CMK (cell line): ENCODE measurements at places on chromosomes 6 and 20.

GRCh38 chr6:52161689-52162438 is 24.3 kb upstream of the IL17A start:
- DNase-seq: no peak

GRCh38 chr20:54459279-54459678 is 16.1 kb upstream of the DOK5 start:
- no peak for DNase-seq

DNA sequence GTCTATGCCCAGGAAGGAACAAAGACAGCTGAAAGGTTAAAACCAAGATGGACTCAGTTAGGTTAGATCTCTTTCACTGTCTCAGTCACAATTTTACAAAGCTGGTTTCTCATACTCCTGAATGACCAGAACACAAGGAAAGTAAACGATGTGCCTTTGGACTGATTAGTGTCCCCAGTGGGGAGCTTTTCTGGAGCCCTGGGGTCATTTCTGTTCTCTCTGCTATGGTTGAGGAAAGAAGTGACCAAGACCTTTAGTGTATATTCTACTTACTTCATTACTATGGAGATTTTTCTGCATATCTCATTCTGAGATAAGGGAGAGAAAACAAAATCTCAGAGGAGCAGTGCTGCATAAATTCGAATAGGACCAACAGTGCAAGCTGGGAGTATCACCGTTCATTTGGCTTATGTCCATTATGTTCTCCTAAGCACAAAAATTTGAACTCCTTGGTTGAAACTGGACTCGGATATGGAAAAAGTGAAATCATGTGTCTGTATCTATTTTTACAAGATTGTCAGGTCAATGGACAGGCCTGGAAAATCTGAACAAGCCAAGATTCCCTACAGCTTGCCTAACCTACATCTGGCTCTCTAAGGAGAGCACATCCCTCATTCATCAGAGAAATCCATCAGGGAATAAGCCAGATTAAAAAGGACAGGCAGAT is 34.4 kb upstream of the ENPP1 start:
- no peak for DNase-seq

DNA sequence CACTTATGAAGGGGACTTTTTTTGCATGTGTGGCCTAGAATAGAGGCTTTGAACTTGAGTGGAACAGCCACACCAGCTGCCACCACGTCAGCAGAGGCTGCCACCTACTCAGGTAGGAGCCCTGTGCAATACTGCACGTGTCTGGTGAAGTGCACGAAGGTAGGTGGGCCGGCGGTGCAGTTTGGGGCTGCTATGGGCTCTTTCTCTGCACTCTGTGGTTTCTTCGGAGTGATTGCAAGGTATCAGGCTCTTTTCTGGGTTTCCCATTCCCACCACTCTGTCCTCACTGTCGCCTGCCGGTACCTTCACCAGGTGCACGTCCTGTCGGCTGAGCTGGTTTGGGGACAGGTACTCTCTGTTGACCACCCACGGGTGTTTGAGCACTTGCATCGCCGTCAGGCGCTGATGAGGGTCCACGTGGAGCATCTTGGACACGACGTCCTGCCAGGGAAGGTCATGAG is 30.8 kb upstream of the MPC1 start:
- DNase-seq: no peak

GRCh38 chr6:9412951-9413559 is 977.7 kb upstream of the SLC35B3 start:
- no peak for DNase-seq

- DNase-seq: no peak
These were observed 102.4 kb downstream of the IMPG1 start for GRCh38 chr6:75970093-75970492.

GRCh38 chr6:157831424-157832249 is 8.6 kb downstream of the SNX9 start:
- no peak for DNase-seq

GRCh38 chr6:87066449-87067333 is 28.2 kb downstream of the CGA start:
- no peak for DNase-seq

GRCh38 chr6:3617192-3617631 is 134.3 kb downstream of the PXDC1 start:
- DNase-seq: no peak

- DNase-seq: no peak
These were observed 213.6 kb upstream of the DTNBP1 start for GRCh38 chr6:15876406-15876805.

DNA sequence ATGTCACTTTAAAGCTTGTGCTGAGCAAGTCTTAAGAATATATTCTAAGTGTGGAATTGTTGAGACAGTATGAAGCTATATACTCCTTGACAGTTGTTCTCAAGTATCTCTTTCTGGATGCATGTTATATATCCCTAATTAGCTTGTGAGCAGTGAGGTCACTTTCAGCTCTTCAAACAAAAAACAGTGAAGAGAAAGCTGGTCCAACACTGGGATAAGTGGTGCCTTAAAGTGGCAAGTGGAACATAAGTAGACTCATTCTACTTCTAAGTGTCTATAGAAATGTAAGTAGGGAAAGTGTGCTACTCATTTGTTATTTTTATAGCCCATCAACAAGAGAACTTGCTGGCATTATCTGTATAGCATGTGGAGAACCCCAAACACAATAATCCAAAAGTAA is 133.1 kb upstream of the BACH2 start:
- no peak for DNase-seq

DNA sequence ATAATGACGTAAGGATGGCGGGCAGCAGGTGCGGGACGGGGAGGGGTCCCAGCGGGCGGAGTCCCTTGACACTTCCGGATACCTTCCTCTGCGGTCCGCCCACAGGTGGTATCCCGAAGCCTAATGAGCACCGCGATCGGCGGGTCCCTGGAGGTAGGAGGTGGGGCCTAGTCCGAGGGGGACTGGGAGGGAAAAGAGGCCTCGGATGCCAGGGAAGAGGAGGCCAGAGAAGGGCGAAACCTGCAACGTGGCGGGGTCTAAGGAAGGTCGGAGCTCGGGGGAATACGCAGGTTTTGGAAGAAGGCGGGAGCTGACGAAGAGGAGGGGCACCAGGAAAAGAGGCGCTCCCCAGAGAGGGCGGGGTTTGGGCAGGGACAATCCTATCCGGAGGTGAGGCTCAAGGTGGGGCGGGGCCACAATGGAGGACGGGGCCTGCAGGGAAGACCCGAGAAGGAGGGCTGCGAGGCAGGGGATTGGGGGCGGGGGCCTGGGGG is 3.7 kb downstream of the PRSS16 start:
- no peak for DNase-seq

- DNase-seq: no peak
These were observed 5.1 kb downstream of the THBS2 start for GRCh38 chr6:169248521-169248971.

- DNase-seq: no peak
These were observed 24.6 kb upstream of the FOXF2 start for GRCh38 chr6:1364791-1365190.

DNA sequence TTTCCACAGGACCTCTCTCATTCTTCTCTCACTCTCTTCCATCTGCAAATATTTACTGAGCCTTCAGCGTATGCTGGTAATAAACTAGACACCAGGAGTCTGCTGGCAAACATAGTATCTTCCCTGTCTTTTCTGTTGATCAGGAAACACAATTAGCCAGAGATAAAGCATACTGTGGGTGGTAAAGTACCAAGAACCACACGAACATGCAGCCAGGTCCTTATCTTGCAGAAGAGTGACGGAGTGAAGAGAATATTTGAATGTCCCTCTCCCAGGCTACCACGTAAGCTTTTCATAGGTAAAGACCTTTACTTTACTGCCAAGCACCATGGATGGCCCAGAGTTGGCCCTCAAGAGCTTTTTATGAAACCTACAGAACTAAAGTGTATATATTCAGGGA is 13.3 kb downstream of the FHL5 start:
- no peak for DNase-seq

- DNase-seq: no peak
These were observed 14.1 kb upstream of the CPNE5 start for GRCh38 chr6:36853325-36853724.

- DNase-seq: no peak
These were observed 779.3 kb upstream of the CITED2 start for GRCh38 chr6:140153703-140154102.

DNA sequence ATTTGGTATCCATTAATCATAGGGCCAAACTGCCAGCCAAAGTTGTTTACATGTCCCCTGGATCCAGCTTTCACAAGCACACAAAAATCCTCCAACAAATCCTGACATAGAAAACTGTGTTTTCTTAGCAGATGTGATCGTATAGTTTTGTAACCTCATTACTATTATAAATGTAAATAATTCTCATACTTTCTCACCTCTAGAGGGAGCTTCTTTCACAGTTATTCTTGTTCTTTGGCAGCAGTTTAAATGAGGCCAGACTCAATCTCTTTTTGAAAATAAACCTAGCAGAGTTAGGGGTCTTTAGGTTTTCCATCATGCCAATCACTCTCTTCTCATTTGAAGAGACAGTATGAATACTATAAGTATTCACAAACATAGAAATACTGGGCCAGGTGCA is 17.0 kb upstream of the ZNF318 start:
- DNase-seq: no peak

DNA sequence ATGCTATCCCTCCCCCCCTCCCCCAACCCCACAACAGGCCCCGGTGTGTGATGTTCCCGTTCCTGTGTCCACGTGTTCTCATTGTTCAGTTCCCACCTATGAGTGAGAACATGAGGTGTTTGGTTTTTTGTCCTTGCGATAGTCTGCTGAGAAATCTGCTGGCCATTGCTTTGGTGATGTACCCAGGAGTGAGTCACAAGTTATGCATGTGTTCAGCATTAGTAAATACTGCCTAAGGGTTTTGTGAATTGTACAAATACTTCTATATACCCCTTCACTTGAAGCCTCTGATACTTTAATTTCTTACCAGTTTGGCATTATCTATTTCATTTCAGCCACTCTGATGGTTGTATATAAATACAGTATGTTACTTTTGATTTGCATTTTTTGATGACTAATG is 711.3 kb upstream of the GJE1 start:
- no peak for DNase-seq

- no peak for DNase-seq
These were observed 94.1 kb downstream of the MAP3K7 start for GRCh38 chr6:90492798-90493197.

GRCh38 chr6:159914565-159914923 is 23.8 kb downstream of the MAS1 start:
- no peak for DNase-seq

DNA sequence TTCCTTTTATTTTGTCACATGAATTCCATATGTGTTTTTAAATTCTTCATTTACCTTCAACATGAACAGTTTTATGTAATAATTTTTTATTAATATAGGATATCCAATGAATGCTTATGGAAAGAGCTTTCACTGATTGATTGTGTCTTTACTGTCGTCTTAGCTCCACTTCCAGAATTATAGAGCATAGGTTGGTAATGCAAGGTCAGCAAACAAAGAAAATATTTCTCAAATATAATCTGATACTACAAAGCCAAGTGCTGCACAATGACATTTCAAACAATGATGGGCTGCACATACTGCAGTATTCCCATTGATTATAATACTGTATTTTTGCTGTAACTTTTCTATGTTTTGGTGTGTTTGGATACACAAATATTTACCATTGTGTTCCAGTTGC is 275.7 kb upstream of the RSPO3 start:
- DNase-seq: no peak

- DNase-seq: no peak
These were observed 17.3 kb upstream of the TENT5A start for GRCh38 chr6:81769824-81770223.

GRCh38 chr6:159880412-159880975 is 10.3 kb upstream of the MAS1 start:
- DNase-seq: no peak

- no peak for DNase-seq
These were observed 119.5 kb upstream of the CD93 start for GRCh38 chr20:23205611-23206041.

- DNase-seq: no peak
These were observed 104.8 kb downstream of the SOBP start for GRCh38 chr6:107594736-107595135.

DNA sequence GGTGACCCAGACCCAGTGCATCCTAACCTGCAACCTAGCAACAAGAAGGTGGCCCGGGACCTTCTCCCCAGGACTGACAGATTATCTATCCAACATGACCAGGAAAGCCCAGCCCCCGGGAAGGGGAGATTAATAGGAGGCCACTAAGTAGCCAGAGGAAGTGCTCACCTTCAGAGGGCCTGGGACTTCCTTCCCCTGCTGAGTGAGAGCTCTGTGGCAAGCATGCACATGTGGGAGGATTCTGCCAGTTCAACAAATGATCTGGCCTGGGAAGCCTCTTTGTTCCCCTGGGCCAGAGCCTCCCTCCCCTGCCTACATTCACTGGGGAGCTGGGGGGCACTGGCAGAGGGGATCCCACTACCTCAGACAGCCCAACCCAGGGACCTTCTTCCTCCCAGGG is 39.6 kb downstream of the SHLD1 start:
- DNase-seq: peak; percentile 5

DNA sequence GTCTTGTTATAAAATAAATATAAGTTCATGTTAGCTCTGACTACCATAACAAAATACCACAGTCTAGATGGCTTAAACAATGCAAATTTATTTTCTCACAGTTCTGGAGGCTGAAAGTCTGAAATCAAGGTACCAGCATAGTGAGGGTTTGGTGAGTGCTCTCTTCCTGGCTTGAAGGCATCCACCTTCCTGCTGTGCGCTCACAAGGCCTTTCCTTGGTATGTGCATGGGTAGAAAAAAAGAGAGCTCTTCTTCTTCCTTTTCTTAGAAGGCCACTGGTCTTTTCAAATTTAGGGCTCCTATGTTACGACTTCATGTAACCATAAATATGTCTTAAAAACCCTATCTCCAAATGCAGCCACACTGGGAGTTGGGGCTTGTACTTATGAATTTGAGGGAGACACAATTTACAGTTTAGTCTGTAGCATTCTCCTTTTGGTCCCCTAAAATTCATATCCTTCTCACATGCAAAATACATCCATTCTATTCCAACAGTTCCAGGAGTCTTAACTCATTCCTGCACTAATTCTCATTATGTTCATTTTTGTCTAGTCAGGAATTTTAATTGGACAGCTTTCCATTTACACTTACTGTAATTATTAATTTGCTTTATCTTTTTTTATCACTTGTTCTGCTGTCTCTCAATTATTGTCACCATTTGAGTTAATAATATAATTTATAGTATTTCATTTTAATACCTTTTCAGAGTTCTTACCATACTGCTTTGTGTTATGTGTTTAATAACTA is 381.9 kb upstream of the EPHA7 start:
- no peak for DNase-seq

DNA sequence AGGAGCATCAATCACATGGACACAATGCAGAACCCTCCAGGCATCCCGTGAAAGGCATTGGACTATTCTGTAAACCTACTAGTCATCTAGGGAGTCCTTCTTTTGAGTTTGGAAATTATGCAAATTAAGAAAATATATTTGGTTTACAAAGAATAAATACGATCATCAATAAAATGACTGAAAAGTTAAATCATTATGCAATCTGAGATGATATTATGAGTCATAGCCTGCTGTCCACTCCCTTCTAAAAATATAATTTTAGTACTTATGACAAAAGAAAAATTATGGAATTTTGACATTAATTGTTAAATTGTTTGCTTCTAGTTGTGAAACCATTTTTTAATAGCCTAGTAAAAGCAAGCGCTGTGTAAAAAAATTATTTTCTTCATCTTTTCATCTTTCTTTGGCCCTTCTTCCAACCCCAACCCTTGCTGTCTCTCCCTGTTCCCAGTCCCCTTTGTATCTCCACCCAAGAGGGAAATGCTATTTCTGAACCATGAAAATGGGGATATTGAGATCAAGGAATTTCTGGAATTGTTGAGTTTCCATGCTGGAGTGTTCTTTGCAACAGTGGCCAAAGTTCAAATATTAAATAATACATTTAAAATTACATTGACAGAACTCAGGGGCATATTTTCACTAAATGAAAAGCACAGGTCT is 599.8 kb downstream of the COL12A1 start:
- no peak for DNase-seq

GRCh38 chr20:7841291-7841970 is 98.8 kb downstream of the HAO1 start:
- DNase-seq: no peak
